ENCODE measurements at places on chromosomes 3 and 15. TPM values are rescaled to one million over a fixed set of nuclear protein-coding genes. Genes with fewer than 3 reads are reported as not detected.

DNA sequence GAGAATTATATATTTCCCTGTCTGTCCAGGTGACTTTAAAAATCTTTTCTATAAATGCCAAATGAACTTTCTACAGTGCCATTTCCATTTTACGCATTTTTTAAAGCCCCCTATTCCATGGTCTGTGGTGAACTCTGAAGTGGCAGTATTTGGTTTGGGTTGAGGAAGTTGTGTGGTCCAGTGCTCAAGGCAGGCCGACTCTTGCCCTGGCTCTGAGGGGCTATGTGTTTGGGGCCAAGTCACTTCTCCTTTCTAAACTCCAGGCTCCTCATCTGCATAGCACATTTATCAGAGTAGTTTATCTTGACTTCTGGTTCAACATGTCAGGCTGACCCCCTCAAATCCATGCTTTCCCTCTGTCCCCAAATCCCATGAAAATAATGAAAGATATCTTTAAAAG lies 14.1 kb downstream of the TTC21A start:
- no peak for DNase-seq

GRCh38 chr15:96756146-96756545 lies 425.6 kb downstream of the NR2F2 start:
- no peak for DNase-seq

GRCh38 chr3:117263745-117264144 lies 554.2 kb downstream of the TUSC7 start:
- no peak for DNase-seq

P2RY13 gene
- total RNA-seq = 6.1 TPM

SLC15A2 gene
- total RNA-seq = 2.3 TPM

DNA sequence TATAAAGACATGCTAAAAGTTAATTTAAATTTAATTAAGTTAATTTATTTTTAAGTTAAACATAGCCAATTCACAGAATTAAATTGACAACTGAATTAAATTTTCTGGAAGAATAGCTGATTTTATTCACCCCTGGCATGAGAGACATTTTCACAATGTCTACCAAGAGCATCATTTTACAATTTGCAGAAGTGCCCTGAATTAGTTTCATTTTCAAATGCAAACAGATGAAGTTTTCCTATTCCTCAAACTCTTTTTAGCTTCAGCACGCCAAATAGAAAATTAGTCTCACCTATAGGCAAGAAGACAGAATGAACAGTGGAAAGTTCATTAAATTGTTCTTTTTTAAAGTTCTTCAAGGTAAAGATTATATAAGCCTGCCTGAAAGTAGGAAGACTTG lies 259.3 kb downstream of the ZBBX start:
- no peak for DNase-seq

GRCh38 chr3:134351427-134351826 lies 22.8 kb downstream of the AMOTL2 start:
- DNase-seq = no peak

UROC1 gene
- total RNA-seq = 28.4 TPM

ITGA11 gene
- 1.0 TPM for total RNA-seq

DNA sequence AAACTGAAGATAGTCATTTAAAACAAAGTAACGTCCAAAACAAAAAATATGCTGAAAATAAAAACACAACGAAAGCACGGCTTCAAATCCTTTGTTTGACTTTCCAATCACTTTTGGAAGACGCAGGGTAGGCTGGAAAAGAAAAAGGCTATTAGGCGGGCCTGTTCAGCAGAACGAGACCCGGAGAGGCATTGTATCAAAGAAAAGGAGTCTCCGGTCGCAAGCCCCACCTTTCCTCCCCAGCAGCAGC lies 691 bp downstream of the SENP7 start:
- no peak for DNase-seq

DNA sequence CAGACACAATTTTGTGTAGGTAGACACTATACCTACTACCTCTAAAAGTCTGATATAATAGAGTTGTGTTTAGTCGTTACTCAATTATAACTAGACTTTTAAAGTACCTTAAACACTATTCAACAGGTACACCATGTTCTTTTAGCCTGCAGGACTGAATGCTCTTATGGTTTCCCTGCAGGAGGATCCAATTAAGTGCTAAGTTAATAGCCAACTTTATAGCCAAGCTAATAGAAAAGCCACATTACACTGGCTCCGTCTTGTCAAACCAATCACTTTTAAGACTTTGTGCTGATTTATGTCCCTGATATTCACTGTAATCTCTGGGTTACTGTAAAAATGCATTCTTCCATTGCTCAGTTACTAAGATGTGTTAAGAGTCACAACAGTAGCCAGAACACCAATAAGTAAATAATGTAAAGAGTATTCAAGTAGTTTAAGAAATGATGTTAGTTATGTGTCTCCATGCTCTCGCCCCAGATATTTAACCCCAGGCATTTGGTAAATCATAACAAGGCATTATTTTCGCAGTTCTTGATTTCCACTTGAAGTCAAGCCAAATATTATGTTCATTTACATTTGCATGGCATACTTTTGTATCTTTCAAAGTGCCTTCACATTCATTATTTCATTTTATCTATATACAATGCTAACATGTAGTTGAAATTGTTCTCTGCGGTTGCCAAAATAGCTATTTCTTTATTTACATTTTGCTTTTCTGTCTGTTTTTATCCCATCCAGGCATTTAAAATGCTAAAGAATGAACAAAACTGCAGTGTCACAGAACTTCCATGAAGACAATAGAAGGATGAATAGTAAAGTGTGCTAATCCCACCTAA lies 42.7 kb upstream of the AP4E1 start:
- DNase-seq = no peak

PAQR5 gene
- 0.19 TPM for total RNA-seq

CPA3 gene
- 8.6 TPM for total RNA-seq

Data from liver (tissue), 10 donors.